G401 (cell line): ENCODE measurements at places on chromosomes 1 and 21.

DNA sequence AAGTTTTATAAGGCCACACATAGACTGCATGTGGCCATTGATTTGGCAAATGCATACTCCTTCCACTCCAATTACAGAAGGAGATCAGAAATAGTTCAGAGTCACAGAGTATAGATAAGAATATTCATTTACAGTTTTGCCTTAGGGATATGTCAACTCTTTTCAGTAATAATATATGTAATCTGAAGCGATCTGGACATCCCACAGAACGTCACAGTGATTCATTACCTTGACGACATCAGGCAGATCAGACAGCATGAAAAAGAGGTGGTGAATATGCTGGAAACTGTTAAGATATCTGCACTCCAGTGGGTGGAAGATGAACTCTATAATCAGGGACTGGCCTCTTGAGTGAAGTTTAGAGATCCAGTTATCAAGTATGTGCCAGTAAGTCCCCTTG lies 240.4 kb downstream of the DPYD start:
- no peak for DNase-seq

DNA sequence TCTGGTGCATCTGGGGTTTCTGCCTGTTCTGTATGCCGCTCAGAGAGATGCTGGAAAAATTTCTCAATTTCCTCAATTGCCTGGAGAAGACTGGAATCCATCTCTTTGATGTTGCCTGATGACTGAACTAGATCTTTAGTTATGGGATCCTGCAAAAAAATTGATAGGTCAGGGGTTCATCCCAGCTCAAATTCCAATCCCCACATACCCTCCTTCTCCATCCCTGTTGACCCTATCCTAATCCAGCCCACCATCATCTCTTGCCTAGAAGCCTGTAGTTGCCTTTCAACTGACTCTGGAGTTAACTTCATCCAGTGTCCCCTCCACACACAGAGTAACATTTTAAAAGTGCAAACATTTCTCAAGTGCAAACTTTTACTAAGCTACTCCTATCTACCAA lies at the start of gene KLF18:
Gene KLF18, minus strand, starts transcription at position 101 of the 400 bp plus-strand sequence. Its CDS starts 0 bp downstream, at position 101.
- no peak for DNase-seq

DNA sequence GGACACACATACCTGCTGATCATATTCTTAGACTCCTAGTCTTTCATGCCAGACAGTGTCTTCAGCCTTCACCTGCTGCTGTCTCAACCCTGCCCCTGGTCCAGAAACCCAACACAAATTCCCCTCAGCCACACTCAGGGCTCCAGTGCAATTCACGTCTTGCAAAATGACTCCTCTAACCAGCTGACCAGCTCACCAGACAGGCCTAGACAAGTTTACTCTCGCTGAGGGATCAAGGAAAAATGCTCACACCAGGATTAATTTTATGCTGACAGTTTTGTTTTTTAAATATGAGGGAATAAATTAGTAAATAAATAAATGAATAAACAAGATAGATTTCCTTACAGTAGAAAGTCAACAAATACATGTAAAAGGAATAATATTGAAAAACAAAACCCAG lies 28.5 kb downstream of the CCDC185 start:
- peak; percentile 4 for DNase-seq

- DNase-seq, result no peak
Observed at GRCh38 chr1:177001556-177001955, 163.0 kb downstream of the ASTN1 start.

- no peak for DNase-seq
Observed at GRCh38 chr1:205735218-205735617, 14.8 kb downstream of the NUCKS1 start.

DNA sequence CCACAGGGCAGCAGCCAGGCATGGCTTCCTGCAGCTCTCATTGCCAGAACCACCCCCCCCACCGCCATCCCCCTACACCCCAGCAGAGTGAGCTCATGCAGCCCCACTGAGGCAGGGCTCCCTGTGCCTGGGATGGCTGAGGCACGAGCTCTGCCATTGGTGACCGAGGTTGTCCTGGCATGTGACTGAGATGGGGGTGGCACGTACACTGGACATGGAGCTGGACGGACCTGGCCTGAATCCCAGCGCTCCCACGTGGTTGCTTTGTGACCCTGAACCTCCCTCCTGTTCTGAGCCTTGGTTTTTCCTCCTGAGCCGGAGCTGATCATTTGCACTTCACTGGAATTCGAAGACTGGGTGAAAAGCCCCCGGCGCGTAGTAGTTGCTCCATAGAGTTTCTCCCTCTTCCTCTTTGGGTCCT lies 28.3 kb downstream of the ALPL start:
- DNase-seq, result no peak

DNA sequence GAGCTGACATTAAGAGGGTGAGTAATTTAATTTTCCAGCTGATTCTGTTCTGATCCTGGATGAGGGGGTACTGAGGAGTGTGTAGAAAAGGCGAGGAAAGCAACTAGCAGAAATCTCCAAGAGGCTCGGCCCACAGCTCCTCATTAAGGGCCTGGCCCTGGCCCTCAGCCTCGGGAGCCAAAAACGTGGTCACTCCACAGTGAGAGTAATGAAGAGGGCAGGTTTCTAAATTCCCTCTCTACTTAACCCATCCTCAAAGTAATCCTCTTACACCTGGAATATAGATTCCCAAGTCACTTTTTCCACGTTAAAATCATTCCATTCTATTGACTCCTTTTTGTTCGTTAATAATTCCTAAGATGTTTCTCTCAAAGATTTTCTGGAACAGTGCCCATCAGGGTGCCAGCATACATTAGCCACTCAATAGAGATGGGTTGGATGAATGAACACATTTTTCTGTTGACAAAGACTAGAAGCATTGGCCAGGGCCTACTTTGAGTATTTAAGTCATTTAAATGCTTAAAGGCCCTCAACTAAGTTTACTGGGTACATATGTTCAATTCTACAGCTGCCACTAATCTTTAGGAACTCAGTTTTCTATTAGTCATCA lies 1.1 kb upstream of the COL11A1 start:
- DNase-seq, result peak; percentile 61

DNA sequence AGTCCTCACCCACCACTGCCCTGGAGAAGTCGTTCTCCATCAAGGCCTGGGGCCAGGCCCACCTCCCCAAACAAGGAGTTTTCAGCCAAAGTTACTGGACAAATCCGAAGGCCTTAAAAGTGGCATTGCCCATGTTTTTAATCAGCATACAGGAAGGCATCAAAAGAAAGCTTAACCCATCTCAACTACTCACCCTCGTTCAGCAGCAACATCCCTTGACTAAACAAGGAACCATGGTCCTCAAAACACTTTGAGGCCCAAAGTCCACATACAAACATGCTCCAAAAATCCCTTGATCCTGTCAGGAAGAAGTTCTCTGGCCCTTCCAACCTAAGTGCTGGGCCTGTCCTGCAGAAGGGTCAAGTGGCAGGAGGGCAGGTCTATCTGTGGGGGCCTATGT lies 1.6 kb downstream of the CAPZB start:
- no peak for DNase-seq

DNA sequence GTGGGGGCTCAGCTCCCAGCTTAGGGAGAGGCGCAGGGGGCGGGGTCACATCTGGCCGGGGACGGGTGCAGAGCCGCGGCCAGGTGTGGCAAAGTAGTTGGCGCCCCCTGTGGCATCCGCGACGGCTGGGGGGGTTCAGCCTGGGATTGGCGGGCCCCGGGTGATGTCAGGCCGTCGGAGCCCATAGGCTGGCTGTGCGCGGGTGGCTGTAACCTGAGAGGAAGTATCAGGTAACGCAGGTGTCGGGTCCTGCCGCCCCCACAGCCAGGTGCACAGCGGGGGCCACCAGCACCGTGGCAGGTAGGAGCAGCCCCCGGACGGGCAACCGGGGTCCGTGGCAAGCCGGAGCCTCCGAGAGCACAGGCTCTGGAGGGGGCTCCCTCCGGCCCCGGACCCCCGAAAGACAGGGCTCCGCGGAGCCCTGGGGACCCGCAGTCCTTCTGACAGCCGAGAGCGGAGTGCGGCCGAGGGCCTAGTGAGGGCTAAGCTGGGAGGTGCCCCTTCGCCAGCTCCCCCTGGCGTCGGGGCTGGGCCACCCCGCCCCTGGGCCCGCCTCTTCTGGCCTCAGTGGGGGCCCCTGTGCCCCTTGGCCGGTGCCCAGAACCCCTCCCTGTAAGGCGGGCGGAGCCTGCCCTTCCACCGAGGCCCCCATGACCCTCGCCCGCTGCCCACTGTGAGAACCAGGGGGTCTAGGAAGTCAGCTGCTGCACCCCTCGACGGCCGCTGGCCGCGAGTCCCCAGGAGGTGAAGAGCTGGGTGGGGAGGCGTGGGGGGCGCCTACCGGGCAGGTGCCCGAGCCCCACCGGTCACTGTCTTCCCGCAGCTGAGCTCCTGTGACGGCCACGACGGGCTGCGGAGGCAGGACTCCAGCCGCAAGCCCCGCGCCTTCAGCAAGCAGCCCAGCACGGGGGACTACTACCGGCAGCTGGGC lies 17.9 kb downstream of the TNFRSF25 start:
- DNase-seq, result no peak

DNA sequence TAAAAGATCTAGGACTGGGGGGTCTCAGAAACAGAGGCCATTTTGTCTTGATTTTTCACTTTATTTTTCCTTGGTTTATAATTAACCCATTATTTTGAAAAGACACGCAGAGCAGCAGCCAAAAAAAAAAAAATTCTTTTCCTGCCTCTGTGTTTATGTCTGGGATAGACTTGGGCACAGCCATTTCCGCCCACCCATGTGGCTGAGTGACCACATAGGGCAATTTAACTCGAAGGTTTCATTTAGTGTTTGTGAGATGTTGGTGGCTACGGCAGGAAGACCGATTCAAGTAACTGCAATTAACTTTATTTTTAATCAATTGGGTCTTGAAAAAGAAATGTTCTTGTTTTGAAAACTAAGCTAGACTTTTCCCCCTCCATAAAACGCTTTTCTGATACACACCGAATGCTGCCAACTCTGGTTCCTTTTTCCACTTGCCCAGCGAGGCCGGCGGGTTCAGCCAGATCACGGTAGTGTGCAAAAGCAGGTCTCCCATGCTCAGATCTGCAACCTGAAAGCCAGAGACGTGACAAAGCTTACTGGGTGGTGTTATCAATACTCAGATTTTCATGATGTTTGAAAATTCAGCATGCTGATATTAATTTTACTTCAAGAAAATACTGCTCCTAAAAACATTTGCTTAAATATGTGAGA lies 97.4 kb upstream of the KRTAP19-8 start:
- DNase-seq, result no peak

GRCh38 chr1:27136998-27137542 lies 17.9 kb downstream of the SLC9A1 start:
- DNase-seq, result peak; percentile 71

- DNase-seq, result no peak
Observed at GRCh38 chr1:154837672-154838171, 32.4 kb downstream of the KCNN3 start.

DNA sequence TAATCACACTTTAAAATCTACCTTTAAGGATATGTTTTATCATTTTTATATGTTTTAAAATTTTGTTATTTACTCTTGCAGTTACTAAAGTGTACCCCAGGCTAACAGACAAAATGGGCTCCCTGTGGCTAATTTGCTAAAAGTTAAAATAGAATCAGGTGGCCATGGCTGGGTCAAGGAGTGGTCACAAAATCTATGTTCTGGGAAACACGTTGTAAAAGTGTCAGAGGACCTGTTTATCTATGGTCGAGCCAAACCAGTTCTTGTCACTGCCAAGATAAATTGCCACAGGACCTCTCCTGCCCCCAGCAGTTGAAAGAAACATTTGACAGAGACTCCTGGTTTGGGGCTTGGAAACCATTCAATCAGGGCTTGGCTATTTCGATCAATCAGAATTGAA lies 21.2 kb upstream of the TTLL7 start:
- DNase-seq, result no peak

DNA sequence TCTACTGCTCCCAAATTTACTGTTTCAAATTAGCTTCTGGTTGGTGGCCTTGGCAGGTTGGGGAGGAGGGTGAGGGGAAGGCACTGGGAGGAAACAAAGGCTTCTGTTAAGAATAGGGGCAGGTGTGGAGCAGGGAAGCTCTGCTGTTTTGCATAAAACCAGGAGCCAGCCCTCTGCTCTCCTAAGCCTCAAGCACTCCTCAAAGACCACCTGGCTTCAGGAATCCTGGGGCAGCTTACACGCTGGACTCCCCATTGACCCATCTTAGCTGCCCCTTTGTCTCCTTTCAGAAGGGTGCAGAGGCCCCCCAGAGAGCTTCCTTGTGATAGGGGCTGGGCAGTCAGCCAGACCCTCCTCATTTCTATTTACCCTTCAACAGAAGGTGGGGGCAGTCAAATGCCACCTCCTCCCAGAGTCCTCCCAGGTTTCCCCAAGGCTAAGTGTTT lies 11.5 kb upstream of the DHRS3 start:
- no peak for DNase-seq

- DNase-seq, result no peak
Observed at GRCh38 chr1:43743206-43743605, 35.9 kb downstream of the ST3GAL3 start.

GRCh38 chr21:38918607-38919346 lies 113.0 kb downstream of the ETS2 start:
- no peak for DNase-seq

- peak; percentile 61 for DNase-seq
Observed at GRCh38 chr1:224211206-224211962, 28.3 kb downstream of the DEGS1 start.

DNA sequence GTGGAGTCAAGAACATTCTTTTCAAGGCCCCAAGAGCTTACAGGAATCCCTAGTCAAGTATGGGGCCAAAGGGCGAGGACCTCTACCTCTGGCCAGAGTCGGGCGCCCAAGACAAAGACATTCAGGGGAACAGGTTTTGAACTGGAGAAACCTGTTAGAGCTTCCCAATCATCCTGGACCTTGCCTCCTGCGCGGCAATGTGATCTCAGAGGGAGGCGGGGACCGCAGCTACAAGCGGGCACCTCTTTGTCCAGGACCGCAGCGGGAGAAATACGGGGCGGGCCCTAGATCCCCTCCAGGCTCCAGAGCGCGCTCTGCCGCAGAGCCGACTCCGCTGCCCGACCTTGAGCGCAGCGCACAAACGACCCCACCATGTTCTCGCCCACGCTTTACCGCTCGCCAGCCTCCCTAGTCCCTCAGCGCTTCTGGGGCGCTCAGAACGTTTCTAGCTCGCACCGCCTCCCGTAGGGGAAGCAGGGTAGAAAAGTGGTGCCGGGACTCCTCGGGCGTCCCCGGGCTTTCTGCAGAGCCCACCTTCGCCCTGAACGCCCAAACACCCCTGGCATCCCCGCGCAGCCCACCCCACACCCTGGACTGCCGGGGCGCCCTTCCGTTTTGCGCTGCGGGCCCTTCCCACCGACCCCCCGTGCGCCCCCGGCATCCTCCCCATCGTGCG lies 28.1 kb downstream of the RABIF start:
- peak; percentile 59 for DNase-seq

DNA sequence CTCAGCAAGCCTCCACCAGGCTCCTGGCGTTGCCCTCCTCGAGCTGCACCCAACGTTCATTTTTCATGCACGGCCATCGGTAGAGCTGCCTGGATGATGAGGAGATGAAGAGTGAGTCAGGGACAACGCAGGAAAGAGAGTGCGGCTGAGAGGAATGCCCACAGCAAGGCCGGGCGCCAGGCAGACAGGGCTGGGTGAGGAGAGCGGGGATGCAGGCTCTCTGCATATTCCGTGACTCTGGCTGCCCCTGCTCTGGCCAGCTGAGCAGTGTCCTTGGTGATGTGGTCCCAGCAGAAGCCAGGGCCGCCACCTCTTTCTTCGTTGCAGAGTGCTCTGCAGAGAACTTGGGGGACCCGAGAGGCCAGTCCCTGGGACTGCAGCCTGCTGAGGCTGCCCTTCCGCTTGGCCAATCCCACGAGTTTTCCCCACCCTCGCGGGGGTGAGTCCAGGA lies 10.8 kb downstream of the UMODL1 start:
- DNase-seq, result no peak
